ENCODE measurements at places on chromosomes 4 and X.

GRCh38 chr4:113512880-113513279 is 248.7 kb downstream of the CAMK2D start:
- DNase-seq: no peak

GRCh38 chrX:3771766-3772165 is 58.3 kb upstream of the PRKX start:
- no peak for DNase-seq

GRCh38 chr4:4392501-4393183 is 5.7 kb downstream of the NSG1 start:
- DNase-seq: no peak

DNA sequence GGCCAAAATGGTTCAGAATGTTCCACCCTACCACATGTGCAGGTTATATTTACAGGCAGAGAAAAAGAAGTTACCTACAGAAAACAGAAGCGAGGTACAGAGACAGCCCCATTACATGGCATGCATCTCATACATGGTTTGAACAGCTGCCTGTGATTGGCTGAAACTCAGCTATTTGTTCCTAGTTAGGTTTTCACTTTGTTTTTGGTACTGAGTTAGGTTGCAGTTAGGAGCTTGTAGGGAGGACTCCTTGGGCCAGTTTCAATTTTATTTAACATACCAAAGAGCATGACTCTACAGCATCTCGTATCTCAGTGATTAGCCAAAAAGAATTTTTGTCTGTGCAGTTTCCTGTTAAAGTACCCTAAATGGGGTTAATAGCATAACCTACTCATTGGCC is 392.0 kb downstream of the MAPK10 start:
- no peak for DNase-seq

DNA sequence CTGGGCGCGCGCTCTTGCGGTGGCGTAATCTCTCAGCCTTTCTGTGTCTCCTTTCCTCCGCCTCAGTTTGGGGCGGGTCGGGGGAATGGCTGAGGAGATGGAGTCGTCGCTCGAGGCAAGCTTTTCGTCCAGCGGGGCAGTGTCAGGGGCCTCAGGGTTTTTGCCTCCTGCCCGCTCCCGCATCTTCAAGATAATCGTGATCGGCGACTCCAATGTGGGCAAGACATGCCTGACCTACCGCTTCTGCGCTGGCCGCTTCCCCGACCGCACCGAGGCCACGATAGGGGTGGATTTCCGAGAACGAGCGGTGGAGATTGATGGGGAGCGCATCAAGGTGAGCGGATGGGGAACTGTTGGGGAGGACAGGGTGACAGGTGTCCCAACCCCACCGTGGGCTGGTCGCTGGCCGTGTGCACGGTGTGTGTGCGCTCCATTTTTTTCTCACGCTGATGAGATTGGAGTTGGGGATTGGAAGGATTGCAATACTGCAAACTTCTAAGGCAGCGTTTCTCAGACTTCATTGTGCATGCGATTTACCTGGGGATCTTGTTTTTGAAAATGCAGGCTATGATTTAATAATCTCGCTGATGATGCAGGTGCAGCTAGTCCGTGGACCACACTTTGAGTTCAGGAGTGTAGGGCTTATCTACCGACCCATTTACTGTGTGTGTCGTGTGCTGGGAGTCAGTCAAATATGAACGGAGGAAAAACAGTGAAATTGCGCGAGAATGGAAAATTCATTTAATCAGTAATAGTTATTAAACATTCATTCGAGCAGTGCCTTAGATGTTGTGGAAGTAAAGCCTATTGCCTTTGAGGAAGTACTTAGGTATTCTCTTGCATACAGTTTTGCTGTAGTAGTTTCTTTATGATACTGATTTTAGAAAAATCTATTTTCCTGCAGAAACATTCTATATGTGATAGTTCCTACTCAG is at the start of gene RAB33B:
Gene RAB33B, plus strand, starts transcription at position 11 of the 935 bp plus-strand sequence. Its CDS starts 75 bp downstream, at position 86.
- peak; percentile 70 for DNase-seq

GRCh38 chrX:5681159-5681558 is 547.5 kb downstream of the NLGN4X start:
- DNase-seq: no peak

All from renal cortical epithelial cell (primary cell).